ENCODE measurements at places on chromosomes 16 and 17.

- DNase-seq: no peak
These were observed at the start of gene ADAP2 for GRCh38 chr17:30921544-30922196. Gene ADAP2 (plus strand): TSS chr17:30921945. CDS start chr17:30922015, 70 bp downstream.

DNA sequence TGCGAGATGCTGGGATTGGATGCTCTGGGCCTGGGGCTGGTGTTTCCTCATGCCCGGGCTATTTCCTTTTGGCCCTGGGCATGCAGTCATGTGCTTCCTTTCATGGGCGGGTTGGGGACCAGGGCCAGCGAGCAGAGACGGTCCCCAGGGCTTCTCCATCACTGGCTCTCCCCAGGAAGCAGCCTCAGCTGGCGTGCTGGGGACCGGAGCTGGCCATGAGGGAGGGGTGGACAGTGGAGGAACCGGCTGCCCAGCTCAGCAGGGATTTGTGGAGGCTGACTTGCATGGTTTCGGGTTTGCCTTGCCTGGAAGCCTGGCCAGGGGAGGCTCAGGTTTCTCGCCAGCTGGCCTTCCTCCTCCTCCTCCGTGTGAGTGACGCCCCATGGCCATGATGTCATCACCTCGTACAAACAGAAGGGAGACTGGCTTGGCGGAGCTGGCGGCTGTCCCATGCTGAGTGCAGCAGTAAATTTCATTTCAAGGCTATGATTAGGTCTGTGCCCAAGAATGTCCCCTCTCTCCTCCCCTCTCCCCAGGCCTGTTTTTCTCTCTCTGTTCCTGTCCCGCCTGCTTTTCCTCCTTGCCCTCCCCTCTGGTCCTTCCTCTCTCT is 8.9 kb upstream of the TIMP2 start:
- peak; percentile 99 for DNase-seq

- DNase-seq: no peak
These were observed 132.9 kb downstream of the USP31 start for GRCh38 chr16:23016368-23016767.

DNA sequence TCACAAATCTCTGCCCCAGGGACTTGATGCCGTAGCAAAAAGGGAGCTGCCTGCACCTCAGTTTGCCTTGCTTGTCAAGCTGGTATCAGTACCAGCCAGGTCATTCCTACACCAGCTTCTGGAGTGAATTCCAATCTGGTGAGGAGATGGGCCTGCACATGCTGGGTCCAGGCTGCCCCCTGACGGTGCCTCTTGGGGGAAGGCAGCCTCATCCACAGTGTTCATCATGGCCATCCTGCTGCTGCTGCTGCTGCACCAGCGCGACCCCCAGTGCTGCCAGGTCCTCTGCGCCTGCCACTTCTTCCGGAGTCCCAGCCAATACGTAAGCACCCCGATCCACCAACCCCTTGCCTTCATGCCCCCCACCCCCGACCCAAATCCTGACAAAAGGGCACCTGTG is 8.3 kb downstream of the MRPL27 start:
- DNase-seq: no peak

GRCh38 chr16:50679676-50680555 is 1.2 kb downstream of the SNX20 start:
- no peak for DNase-seq

GRCh38 chr16:60367739-60368138 is 1633.6 kb upstream of the GOT2 start:
- no peak for DNase-seq

- no peak for DNase-seq
These were observed 237.0 kb downstream of the CA10 start for GRCh38 chr17:51921500-51921899.

DNA sequence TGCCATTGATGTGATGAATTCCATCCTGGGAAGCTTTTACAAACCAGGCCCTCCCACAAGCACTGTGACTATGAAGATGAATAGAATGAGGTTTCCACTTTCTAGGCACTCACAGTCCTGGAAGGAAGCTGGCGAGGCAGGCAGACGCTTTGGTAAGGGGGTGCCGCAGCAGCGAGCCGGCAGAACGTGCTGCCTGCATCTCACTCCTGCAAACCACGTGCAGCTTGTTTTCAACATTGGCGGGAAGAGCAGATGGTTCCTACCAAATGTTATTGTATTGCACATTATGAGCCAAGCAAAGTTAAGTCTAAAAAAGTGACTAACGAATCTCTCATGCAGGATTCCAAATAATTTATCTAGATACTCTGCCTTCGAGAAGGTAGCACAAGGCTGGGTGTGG is 3.7 kb upstream of the DNAI2 start:
- DNase-seq: no peak

- DNase-seq: peak; percentile 59
These were observed 57.7 kb downstream of the TBC1D16 start for GRCh38 chr17:79977708-79978547.

DNA sequence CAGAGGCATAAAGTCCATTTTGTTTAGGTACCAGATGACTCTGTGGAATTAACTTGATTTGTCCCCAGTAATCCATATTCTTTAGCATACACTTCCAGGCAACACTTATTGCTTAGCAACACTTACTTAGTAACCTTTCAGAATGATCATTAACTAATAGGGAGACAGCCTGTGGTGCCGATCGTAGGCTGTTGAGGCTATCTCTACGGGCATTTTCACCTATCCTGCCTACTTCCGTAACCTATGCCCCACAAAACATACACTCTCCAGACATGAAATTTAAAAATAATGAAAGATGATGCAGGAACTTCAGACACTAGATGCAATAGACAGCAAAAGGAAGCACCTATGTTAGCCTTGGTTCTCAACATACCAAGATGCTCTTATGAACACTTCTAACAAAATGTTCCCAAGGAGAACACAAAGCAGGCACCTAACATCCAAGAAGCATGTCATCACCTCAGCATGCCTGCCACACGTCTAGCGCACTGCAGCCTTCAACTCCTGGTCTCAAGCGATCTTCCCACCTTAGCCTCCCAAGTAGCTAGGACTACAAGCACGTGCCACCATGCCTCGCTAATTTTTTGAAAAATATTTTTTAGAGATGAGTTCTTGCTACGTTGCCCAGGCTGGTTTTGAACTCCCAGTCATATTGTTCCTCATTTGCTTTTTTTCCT is 34.5 kb downstream of the HLF start:
- DNase-seq: no peak

- no peak for DNase-seq
These were observed 400 bp downstream of the HCFC1R1 start for GRCh38 chr16:3023415-3023668.

DNA sequence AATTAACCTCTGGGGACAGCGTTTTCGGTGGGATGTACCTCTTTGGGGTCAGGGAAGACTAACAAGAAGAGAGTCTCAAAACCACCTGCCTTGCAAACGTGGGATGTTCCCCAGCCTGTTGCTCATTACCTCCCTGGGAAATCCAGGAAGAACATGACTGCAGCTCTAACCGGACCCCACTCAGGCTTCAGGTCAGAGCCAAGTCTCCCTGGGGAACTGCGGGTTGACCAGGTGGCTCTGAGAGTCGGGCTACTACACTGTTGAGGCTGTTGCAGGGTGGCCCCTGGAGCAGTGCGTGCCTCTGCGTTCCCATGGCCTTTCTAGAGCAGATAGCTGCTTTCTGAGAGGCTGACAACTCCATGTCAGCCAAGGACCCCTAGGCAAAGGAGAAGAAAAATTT is 309.1 kb downstream of the FOXL1 start:
- DNase-seq: no peak

GRCh38 chr16:83554096-83554495 is 253.7 kb upstream of the HSBP1 start:
- no peak for DNase-seq

- DNase-seq: no peak
These were observed 39.8 kb upstream of the METTL16 start for GRCh38 chr17:2551493-2551892.

DNA sequence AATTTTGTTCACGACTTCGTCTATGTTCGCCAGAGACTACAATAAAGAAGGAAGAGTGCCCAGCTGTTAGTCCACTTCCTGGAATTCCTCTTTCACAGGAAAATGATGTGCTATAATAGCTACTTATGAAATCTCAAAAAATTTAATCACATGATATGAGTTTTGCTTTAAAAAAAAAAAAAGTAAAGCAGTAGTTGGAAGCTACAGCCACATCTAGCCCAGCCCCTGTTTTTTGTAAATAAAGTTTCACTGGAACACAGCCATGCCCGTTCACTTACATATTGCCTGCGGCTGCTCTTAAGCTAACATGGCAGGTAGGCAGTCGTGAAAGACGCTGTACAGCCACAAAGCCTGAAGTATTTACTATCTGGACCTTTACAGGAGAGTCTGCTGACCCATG is 15.3 kb downstream of the VPS53 start:
- DNase-seq: no peak

DNA sequence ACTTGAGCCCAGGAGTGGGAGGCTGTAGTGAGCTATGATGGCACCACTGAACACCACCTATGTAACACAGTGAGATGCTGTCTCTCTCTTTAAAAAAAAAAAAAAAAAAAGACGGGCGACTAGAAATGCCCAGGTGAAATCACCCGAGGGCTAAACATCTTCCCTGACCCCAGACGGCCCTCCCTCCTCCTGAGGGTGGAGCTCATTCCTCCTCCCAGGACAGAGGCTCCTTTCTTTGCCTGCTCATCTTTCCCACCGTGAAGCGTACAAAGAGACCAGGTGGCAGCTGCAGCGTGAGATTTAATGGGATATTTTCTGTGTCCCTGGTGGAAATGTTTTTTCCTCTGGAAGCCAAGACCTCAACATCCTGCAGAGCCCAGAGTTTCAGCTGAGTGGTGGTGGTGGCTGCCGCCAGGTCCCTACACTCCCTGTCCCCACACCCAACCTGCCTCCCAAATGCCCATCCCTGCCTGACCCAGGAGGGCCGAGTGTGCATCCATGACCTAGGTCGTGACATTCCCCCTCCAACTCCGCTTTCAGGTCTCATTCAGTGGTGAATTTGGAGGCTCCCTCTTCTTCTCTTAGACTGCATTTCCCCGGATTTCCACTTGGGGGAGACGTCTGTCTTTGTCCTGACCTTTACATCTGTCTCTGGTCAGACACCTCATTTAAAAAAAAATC is 14.4 kb upstream of the GPRC5B start:
- peak; percentile 38 for DNase-seq

DNA sequence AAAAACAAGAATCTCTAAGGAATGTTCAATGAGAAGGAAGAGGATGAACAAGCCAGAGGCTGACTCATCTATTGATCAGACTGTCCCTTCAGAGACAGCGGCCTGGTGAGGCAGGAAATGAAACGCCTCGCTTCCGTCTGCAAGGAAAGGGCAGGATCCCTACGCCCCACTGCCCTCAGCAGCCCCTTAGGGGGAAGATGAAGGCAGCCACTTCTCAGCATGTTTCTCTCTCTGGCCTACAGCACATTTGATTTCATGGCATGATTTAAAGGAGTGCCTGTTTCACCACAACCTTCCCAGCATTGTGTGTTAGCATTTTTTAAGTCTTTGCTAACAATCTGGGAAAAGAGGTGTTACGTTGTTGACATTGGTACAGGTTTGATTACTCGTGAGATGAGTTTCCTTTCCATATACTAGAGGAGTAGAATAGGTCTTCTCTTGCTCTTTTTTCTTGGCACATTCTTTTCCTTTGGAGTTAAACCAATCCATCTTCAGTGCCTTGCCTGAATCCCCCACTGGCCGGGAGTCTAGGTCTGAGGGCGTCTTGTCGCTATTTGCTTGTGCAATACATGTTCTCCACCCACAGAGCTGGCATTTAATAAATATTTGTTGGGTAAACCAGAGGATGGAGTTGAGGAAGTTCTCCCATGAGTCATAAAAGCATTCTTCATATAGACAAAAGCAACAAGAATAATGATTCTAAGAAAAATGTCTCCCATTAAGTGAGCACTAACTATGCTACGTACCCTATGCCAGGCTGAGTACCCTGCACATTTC is 47.4 kb downstream of the RBFOX3 start:
- DNase-seq: no peak

GRCh38 chr16:11020792-11021551 is 76.6 kb downstream of the CLEC16A start:
- DNase-seq: no peak

DNA sequence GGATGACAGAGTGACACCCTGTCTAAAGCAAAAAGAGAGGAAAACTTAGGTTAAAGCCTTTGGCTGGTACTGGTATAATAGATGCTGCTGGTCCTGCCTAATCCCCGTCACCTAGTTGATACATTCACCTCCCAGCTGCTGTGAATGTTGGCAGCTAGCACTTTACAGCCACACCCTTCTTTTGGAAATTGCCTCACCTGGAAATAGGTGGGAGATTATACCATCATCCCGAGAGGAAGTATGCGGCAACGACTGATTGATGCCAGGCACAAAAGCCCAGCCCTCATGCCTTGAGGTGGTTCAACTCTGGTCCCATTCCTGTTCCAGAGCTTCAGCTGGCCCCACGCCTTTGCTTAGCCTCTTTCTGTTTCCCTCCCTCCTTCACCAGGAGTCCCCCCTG is 53.2 kb upstream of the SIAH1 start:
- DNase-seq: no peak

DNA sequence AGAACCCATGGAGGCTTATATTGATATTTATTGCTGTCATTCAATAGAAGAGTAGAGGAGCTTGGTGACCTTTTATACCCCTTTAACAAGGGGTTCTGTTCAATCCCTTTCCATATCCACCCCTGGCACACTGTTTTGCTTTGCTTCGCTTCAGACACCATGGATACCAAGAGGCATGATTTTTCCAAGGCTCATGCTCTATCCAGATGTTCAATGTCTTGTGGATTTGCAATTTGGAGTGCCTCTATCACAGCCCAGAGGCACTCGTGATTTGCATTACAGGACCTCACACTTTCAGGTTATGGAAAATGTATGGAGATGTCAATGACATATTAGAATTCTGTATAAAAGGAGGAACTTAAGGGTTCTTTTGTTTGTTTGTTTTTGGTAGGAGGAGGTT is 21.5 kb downstream of the CFAP20 start:
- DNase-seq: no peak

DNA sequence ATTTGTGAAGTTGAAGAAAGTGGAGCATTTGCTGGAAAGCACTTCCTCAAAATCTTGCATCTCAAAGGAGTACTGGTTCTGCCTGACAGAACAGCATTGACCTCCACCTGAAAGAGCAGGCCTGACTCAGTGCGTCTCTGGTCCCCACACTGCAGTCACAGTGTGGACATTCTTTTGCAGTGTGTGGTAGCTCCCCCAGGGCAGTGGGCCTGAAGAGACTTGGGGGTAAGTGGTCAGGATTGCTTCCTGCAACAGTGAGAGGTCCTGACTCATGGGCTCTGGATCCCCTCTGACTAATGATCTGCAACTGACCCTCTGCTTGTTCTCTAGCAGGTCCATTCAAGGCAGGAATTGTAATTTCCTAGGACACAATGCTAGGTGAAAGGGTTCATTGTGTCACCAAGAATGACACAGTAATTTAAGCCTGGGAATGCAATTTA is 204.9 kb upstream of the KCNJ16 start:
- DNase-seq: no peak

DNA sequence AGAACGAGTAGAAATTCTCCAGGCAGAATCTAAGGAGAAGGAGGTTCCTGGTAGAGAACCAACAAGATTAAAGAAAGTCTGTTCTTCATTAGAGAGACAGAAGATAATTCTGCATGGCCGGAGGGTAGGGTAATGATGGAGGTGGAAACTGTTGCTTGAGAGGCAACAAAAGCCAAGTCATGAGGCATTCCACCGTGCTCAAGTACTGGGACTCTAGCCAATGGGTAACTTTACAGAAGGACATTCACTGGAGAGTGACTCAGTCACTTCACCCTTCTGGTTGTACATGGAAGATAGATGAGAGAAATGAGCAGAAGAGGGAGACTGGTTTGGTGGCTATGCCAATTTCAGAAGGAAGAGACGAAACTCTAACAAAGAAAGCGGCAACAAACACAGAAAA is 53.6 kb upstream of the ANKFN1 start:
- no peak for DNase-seq

GRCh38 chr17:45575126-45575885 is 84.8 kb upstream of the PLEKHM1 start:
- DNase-seq: no peak

Data from astrocyte of the cerebellum (primary cell).